ENCODE measurements at places on chromosomes 6 and 20.

- DNase-seq: no peak
Measured at GRCh38 chr20:55172310-55173002, 697.1 kb downstream of the DOK5 start.

DNA sequence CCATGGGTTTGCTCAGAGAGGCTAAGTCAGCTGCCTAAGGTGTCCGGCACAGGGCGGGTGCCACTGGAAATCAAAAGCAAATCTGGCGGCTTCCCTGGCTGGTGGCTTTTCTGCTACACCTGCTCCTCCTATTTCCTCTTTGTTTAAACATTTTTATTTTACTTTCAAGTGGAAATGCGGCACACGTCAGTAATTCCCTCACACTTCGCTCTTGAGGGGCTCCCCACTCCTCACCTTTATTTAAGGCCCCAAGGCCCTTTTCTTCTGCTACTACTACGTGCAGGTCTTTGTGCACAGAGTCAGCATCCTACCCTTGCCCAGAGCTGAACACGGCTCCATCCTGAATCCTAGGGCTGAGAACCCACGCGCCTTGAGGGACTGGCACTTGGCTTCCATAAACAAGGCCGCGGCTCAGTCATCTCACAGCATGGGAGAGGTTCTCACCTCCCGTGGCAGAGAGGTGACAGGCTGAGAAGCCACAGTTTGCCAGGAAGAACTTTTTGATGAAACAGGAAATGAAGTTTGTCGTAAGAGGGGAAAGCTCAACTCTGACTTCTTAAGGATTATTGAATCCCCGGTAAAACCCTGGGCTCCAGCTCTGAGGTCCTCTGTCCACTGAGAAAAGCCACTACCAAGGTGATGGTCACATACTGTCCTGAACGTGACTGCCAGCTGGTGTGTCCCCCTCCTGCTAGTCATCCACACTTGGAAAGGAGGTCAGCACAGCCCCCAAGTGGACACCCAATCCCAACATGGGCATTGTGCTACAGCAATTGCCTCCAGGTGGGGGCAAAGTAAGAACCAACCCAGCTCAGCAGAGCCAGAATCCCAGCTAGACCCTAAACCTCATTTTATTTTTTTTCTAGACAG is 48.0 kb downstream of the NFATC2 start:
- DNase-seq: no peak

- DNase-seq: no peak
Measured at GRCh38 chr6:169026175-169026574, 227.5 kb downstream of the THBS2 start.

DNA sequence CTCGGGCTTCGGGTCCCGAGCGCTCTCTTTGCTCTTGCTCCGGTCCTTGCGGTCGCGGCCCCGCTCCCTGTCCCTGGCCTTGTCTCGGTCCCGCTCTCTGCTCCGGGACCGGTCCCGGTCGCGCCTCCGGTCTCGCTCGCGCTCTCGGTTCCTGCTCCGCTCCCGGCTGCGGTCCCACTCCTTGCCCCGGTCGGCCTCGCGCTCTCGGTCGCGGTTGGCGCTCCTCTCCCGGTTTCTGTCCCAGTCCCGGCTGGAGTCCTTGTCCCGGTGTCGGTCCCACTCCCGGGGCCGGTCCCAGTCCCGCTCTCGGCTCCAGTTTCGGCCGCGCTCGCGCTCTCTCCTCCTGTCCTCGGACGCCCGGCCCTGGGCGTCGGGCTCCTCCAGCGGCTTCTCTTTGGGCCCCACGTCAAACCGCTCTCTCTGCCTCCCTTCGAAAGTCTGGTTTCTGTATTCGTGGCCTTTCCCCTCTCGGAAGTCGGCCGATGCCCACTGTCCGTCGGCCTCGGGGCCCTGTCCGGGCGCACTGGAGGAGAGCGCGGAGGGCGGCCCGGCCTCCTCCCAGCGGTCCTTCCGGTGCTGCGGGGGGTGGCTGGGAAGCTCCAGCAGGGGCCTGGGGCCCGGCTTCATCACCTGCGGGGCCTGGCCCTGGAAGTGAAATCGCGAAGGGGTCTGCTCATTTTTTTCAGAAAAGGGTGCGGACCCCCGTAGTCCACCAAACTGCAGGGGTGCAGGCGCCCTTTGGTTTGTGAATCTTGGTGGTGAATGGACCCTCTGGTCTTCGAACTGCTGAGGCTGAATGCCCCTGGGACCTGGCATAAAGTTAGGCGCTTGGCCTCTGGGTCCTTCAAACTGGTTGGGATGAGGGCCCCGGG is 17.9 kb upstream of the TCFL5 start:
- DNase-seq: no peak

DNA sequence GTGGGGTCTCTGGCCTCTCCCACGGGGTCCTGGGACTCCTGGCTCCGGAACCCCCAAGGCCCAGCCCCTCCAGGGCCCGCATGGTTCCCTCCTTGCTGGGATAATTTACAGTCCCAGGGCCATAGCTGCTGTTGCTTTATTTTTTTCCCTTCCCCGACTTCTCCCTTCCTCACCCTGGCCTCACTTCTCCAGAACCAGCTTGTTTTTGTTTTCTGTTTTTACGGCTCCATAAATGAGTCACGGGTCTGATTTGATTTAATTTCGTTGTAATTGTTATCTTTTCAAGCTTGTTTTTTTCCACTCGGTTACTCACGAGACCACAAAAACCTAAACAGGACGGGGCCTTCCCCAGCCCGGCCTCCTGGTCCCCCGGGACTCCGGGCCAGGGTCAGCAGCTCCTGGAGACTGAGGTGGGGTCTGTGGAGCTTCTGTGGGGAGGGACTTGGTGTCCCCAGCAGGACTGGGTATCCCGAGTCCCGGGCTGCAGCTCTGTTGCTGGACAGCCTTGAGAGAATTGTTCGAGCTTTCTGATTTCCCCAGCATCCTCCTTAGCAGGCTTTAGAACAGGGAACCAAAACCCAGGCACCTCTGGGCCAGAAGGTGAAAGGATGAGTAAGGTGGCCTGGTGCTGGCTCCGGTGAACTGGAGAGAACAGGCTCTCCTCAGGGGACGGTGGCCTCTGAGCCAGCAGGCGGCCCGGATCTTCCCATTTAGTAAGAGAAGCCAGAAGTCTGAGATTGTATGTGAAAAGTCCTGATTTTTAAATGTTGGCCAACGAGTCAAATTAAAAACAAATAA is 94.9 kb downstream of the CEBPB start:
- DNase-seq: no peak

DNA sequence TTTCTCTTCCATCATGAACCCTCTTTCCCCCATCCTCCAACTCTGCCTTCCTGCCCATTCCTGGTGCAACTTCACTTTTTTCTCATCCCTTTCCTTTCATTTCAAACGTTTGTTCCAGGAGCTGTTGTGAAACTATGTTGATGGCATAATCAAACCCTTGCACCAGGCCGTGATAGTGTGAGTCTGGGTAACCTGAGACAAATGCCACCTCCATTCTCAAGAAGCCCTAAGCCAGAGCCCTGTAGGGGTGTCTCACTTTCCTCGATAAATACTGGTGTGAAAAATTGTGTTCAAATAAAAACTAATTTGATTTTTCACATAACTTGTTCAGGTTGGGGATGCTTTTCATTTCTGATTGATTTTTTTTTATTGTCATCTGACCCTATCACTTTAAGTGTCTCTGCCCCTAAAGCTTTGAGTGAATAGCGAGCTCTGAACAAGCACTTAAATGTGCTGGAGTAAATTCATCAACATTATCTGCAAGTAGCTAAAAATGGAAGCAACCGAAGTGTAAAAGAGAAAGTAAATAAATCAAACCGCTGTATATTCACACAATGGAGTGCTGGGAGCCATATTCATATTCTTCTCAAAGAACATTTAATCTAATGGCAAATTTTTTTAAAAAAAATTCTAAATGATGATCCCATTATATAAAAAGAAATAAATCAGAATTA is 303.1 kb upstream of the CDYL start:
- DNase-seq: no peak

GRCh38 chr20:62666736-62667529 is 24.6 kb downstream of the SLCO4A1 start:
- DNase-seq: no peak

DNA sequence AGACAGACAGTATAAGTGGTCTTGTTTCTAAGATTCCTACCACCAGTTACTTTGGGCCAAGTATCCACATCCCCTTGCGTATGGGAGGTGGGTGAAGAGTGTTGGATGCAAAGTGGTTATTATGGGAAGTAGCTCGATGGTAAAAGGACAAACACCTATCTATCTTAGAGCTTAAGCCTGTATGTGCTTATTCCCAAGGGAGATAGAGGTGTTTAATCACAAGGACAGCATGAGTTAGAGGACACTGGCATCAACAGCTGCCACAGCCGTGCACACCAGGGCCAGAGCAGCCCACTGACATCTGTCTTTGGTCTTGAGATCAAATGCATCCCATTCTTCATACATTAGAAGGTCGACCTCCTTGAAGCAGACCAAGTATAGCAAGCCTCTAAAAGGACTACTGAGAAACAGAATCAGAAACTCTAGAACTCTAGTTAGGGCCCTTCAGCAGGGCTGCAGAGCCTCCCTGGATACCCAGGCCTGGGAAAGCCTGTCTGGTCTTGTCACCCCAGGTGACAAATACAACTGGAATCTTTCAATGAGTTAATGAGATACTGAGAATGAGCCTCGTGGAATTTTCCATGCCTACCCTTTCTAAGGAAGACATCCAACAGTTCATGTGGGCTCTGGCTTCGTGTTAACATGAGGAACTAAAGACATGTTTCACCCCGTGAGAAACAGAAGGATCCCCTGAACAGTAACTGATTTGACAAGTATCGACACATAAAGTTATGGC is 28.7 kb downstream of the TXNDC5 start:
- DNase-seq: no peak

- DNase-seq: no peak
Measured at GRCh38 chr6:55265409-55266114, 61.7 kb upstream of the GFRAL start.

DNA sequence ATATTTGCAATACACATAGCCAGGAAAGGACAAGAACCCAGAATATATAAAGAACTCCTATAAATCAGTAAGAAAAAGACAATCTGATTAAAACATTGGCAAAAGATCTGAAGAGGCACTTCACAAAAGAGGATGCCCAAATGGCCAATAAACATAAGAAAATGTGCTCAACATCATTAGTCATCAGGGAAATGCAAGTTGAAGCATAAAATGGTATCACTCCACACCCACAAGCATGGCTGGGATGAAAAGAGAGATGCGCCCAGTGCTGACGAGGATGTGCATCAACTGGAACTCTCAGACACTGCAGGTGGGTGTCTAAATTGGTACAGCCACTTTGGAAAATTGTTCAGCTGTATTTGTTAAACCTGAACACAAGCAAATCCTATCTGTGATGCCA is 42.4 kb upstream of the MLN start:
- no peak for DNase-seq

- DNase-seq: no peak
Measured at GRCh38 chr6:129709196-129709768, 695 bp downstream of the ARHGAP18 start.

DNA sequence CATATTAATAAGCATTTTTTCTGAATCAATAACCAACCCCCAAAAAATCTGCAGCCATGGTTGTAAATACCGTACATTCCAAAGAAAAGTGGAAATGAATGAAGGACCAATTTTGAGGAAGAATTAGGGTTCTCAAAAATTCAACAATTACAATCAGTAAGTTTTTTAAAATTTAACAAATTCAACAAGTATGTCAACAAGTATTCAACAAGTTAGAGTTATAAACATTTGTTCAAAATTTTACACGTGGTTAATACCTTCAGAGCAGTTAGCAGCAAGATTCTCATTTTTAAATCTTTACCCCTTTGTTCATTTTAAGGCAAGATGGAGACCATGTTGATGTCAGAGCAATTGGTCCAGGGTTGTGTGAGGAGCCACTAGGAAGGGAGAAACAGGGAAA is 27.6 kb upstream of the ANKEF1 start:
- DNase-seq: no peak

GRCh38 chr6:65787787-65788186 is 80.8 kb upstream of the EYS start:
- DNase-seq: no peak

DNA sequence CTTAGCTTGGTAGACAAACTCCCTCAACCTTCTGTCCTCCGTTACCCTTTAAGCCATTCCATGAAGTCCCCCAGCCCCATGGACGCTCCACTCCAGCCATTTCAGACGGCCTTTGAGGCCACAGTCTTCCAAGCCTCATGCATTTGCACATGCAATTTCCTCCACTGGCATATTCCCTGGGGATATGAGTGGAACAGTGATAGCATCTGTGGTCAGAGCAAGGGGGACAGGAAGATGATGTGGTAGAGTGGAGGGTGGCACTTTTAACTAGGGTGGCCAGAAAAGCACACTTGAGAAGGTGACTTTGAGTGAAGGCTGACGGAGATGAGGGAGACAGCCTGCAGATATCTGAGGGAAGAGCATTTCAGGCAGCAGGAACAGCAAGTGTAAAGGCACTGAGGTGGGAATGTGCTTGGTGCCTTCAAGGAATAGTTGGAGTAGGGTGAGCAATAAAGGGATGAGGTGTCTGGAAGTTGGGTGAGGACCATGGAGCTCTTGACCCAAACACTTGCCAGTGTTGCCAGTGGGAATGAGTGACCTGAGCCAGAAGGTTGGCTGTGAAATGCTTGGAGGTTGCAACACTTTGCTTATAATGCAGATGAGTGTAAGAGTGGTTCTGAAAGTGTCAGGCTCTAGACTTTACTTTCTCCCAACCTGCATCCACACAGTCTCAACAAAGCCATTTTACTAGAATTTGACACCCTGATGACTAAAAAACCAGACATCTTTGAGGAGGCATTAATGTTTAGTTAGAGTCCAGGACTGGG is 275.6 kb upstream of the SUPT3H start:
- DNase-seq: no peak

GRCh38 chr20:59063358-59064213 is 21.0 kb upstream of the PRELID3B start:
- DNase-seq: no peak

- no peak for DNase-seq
Measured at GRCh38 chr6:49551866-49552129, 1.3 kb downstream of the C6orf141 start.

DNA sequence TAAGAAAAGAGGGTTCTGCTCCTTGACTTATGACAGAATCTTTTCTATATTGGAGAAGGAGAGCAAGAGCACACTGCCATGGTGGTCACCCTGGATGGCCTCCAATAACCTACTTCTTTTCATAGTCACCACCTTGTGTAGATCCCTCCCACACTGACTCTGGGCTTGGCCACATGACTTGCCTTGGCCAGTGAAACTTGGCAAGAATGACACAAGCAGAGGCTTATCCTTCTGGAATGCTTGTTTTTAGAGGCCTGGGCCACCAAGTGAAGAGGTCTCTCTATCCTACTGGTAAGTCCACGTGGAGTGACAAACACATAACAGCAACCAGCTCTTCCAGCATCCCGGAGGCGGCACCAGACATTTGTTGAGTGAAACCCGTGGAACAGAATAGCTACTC is 349.4 kb upstream of the JARID2 start:
- DNase-seq: no peak

GRCh38 chr6:2684103-2684749 is 66.5 kb downstream of the MYLK4 start:
- DNase-seq: no peak
